ENCODE measurements at places on chromosomes 12 and 14.

GRCh38 chr12:42201063-42201462, 37.0 kb downstream of the YAF2 start:
- H3K36me3 ChIP-seq = peaks cover 26% of the 10 kb centered on the region
- no peak overlapping the region for H3K4me3 ChIP-seq
- no peak overlapping the region for H3K27ac ChIP-seq
- H3K27me3 ChIP-seq = no peaks in the 10 kb centered on the region

DNA sequence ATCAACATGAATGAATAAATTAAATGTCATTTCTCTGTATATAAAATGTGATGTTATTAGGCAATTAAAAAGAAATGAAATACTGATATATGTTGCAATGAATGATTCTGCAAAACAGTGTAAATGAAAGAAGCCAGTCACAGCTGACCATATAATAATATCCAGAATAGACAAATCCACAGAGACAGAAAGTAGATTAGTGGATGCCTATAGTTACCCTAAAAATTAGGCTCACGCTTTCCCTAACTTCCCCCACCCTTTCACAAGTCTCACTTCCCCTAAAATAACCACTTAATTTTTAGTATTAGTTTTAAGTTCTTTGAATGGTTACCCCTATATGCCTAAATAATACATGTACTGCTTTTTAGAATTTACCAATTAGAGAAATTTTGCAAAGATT, 348.9 kb upstream of the FAR2 start:
- DNase-seq = no peak
- H3K27me3 ChIP-seq = no peaks in the 10 kb centered on the region
- H3K4me3 ChIP-seq = no peak overlapping the region
- no peak overlapping the region for H3K27ac ChIP-seq
- H3K36me3 ChIP-seq = no peaks in the 10 kb centered on the region

DNA sequence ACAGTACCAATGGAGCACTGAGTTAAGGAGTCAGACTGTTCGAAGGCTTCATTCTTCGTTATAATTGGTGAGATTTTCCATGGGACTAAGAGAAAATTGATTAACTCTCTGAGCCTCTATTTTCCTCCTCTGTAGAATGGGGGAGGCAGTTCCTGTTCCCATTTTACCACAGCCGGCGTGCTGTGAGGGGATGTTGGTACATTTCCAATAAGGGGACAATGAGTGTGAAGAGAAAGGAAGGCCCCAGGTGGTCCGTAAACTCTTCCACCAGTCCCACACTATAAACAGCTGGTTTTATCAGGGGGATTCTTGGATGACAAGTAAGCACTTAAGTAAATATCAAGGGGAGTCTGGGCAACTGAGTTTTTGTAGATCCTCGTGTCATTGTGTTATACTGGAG, 109.9 kb downstream of the DAD1 start:
- no peaks in the 10 kb centered on the region for H3K36me3 ChIP-seq
- no peak for DNase-seq
- H3K4me3 ChIP-seq = no peak overlapping the region
- H3K27me3 ChIP-seq = peaks cover 55% of the 10 kb centered on the region
- H3K27ac ChIP-seq = no peak overlapping the region

DNA sequence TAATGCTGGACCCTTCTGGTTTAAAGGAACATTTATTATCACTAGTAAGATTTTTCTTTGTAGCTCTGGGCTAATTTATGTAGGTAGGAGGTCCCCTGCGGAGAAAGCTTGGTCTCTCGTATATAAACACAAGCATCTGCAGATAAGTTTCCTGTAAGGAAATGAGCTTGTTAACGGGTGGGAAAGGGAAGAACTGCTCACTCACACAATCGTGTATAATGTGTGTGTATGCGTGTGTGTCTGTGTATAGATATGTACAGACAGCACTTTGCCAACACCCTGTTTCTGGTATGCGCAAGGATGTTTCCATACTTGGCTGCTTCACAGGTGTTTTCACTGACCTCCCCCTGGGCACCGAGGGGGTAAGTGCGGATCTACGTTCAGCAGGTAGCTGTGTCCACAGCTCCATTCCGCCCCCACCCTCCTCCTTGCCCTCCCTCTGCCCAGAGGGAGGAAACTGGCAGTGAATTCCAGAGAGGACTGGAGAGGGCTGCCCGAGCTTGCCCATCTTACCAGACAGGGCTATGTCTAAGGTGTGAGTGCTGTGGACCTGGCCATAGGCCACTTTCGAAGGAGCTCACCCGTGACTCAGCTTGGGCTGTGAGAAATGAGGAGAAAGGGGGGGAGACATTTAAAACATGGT, 65.2 kb downstream of the NINJ2 start:
- peak overlapping the region; percentile 18 for H3K27ac ChIP-seq
- H3K4me3 ChIP-seq = peak overlapping the region; percentile 15
- H3K4me1 ChIP-seq = peaks cover 20% of the 10 kb centered on the region
- H3K36me3 ChIP-seq = no peaks in the 10 kb centered on the region
- H3K27me3 ChIP-seq = no peaks in the 10 kb centered on the region
- peak; percentile 92 for DNase-seq

DNA sequence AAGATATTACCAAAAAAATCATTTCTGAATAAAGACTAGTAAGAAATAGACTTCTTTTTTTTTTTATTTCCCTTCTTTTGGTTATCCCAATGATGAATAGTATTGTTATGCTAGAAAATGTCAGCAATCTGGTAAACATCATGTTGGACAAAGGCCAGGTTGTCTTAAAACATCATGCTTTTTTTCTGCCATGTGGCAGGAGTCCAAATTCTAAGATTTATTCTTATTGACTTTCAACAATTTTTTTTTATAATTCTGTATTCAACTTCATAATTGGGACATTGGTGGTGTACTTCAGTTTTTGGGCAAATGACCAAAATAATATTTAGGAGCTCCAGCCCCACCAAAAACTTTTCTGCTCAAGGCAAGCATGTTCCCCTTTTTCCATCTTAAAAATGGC, 10.5 kb downstream of the DCN start:
- H3K36me3 ChIP-seq = peaks cover 14% of the 10 kb centered on the region
- peaks cover 56% of the 10 kb centered on the region for H3K27me3 ChIP-seq
- H3K4me3 ChIP-seq = no peak overlapping the region
- no peaks in the 10 kb centered on the region for H3K4me1 ChIP-seq

DNA sequence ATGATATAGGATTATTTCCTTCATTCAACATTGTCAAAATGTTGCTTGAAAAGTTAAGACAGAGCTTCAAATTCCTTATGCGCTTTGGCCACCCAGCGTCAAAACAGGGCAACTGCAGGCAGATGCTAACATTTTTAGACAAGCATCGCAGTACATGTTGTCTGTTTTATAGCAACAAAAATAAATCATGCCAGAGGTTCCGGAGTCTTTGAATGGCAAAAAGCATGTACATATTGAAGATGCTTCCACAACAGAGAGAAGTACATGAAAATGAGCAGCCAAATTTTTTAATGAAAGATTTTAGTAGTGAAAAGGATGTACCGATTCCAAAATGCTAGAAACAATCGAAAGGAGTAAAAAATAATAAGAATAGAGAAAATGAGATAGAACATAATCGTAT, 49.8 kb upstream of the USP15 start:
- H3K27ac ChIP-seq = peak overlapping the region; percentile 69
- H3K36me3 ChIP-seq = no peaks in the 10 kb centered on the region
- H3K4me3 ChIP-seq = peak overlapping the region; percentile 61
- peak; percentile 62 for DNase-seq
- H3K4me1 ChIP-seq = peaks cover 11% of the 10 kb centered on the region

- H3K4me1 ChIP-seq = no peaks in the 10 kb centered on the region
- H3K4me3 ChIP-seq = no peak overlapping the region
Measured at GRCh38 chr12:67798768-67799167, 150.2 kb downstream of the DYRK2 start.

DNA sequence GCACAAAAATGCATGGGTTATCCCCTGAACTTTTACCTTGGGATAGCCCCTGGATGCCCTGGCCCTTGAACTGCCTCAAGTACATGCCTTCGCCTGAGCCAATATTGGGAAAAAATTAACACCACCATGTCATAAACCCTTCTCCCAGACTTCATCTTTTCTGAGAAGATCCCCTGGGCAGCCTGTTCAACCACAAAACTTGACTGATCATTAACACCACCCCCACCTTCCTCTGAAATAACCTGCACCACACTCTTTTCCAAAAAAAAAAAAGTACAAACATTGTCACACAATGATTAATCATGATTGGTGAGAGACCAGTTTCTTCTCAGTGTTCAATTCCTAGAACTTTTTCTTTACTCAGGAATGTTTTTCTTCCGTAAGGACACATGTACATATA, 217.9 kb downstream of the PAX9 start:
- no peak overlapping the region for H3K27ac ChIP-seq
- H3K4me3 ChIP-seq = no peak overlapping the region
- peaks cover 4% of the 10 kb centered on the region for H3K4me1 ChIP-seq
- no peaks in the 10 kb centered on the region for H3K36me3 ChIP-seq
- DNase-seq = no peak
- no peaks in the 10 kb centered on the region for H3K27me3 ChIP-seq

GRCh38 chr12:87883806-87884205, 145.4 kb downstream of the C12orf50 start:
- H3K4me3 ChIP-seq = peak overlapping the region; percentile 50
- H3K4me1 ChIP-seq = peaks cover 13% of the 10 kb centered on the region
- no peaks in the 10 kb centered on the region for H3K36me3 ChIP-seq

- no peak for DNase-seq
- no peak overlapping the region for H3K4me3 ChIP-seq
- H3K27me3 ChIP-seq = no peaks in the 10 kb centered on the region
- H3K27ac ChIP-seq = no peak overlapping the region
Measured at GRCh38 chr14:54627540-54628363, 60.8 kb downstream of the SAMD4A start.

- DNase-seq = no peak
- H3K4me1 ChIP-seq = no peaks in the 10 kb centered on the region
- H3K27ac ChIP-seq = no peak overlapping the region
- H3K36me3 ChIP-seq = no peaks in the 10 kb centered on the region
- H3K27me3 ChIP-seq = peaks cover 46% of the 10 kb centered on the region
Measured at GRCh38 chr14:56515739-56516138, 63.9 kb upstream of the TMEM260 start.

DNA sequence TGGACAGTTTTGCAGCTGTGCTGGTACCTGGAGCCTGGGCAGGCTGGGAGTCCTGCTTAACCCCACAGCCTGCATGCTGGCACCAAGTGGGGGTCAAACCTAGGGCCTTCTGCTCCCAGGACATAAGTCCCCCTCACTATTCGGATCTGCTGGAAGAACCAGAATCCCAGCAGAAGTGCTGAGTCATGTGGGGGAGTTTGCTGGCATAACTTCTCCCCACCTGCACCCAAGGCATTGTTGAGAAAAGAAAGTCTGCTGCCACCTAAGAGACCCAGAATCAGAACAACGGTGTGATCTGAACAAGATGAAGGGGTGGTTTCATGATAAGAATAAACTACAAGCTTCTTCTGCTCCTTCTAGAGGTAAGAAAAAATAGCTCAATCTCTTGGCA, 102.7 kb downstream of the RBM19 start:
- H3K27me3 ChIP-seq = no peaks in the 10 kb centered on the region
- H3K4me3 ChIP-seq = no peak overlapping the region
- H3K36me3 ChIP-seq = peaks cover 7% of the 10 kb centered on the region
- no peak overlapping the region for H3K27ac ChIP-seq

DNA sequence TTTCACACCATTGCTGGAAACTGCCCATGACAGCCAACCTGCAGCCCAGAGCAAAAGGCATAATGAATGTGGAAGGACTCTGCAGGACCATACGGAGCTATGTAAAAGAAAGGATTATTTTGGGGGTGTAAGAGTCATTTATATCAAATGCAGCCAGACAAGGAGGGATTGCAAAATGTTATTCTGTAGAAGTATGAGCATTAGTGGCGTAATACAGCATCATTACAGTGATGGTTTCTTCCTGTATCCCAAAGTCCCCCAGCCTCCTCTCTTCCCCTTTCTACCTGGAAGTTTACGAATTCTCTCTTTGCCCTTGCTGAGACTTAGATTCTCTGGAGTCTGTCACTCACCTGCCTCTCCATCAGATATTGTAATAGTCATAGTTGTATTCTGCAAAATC, 89.9 kb downstream of the BORCS5 start:
- no peaks in the 10 kb centered on the region for H3K27me3 ChIP-seq
- peaks cover 6% of the 10 kb centered on the region for H3K36me3 ChIP-seq
- no peak for DNase-seq
- H3K4me3 ChIP-seq = no peak overlapping the region
- peak overlapping the region; percentile 83 for H3K27ac ChIP-seq

DNA sequence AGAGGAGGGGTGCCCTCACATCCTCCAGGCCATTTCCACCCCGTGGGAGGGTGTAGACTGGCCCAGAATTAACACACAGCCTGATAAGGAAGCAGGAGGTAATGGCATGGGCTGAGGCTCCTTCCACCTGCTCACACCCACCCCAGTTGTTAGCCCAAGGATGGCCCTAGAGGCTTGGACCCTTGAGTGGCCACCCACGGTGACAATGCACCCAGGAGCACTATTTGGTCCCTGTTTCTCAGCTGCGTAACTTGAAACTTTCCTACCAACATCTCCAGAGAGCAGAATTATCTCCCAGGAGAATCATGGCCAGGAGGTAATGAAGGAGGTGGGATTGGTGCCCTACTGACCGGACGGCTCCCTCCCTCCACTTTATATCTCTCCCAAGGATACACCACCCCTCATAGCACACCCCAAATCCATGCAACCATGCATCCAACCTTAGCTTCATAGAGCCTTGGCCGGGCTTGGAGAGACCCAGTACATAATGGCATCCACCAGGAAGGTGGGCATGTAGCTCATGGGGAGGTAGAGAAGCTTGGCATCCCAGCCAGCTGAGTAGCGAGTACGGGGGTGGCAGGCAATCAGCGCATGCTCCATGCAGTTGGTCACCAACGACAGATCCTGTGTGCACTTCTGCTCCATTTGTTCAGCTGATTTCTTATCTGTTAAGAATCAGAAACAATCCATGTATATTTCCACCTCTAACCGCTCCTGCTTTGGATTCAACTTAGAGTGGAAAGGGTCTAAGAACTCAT, 5.6 kb downstream of the RDH16 start:
- H3K36me3 ChIP-seq = no peaks in the 10 kb centered on the region
- H3K27ac ChIP-seq = no peak overlapping the region
- H3K27me3 ChIP-seq = no peaks in the 10 kb centered on the region
- no peak overlapping the region for H3K4me3 ChIP-seq
- H3K4me1 ChIP-seq = peaks cover 22% of the 10 kb centered on the region
- no peak for DNase-seq

GRCh38 chr14:50383618-50384225, 13.0 kb downstream of the CDKL1 start:
- no peaks in the 10 kb centered on the region for H3K27me3 ChIP-seq
- no peak overlapping the region for H3K4me3 ChIP-seq
- H3K27ac ChIP-seq = peak overlapping the region; percentile 5
- H3K4me1 ChIP-seq = no peaks in the 10 kb centered on the region
- no peaks in the 10 kb centered on the region for H3K36me3 ChIP-seq

DNA sequence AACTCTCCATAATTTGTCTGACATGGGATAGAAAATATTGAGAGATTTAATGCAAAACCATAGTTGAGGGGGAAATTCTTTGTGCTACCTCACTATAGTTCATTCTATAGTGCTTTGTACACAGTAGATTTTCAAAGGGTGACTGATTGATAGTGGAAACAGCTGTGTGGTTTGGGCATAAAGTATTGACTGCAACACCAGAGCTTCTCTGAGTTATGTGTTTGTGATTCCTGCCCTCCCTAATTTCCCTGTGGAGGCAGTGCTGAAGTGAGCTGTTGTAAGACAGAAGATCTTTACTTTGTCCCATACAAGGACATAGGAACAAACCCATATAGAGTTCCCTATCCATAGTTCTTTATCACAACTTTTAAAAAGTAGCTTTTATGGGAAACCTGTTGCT, 47.1 kb downstream of the PTPRQ start:
- no peak overlapping the region for H3K27ac ChIP-seq
- H3K27me3 ChIP-seq = no peaks in the 10 kb centered on the region
- H3K36me3 ChIP-seq = no peaks in the 10 kb centered on the region
- DNase-seq = no peak
